ENCODE measurements at places on chromosomes 4 and X.

GRCh38 chrX:151921866-151922265, 9.2 kb downstream of the MAGEA4 start:
- DNase-seq, result no peak

DNA sequence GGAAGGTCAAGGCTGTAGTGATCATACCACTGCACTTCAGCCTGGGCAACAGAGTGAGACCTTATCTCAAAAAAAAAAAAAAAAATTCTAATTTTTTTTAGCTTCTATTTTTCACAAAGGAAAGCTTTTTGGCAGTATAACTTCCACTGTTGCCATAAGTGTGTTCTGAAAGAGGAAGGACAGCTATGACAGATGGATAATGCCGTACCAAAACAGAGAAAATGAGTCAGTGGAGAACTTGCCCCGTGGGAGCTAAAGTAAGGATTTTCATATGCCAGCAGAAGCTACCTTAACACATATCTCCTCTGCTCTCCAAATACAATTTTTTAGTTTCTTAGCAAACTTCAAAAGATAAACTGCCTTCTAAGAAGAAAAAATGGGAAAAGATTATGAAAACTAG, 43.7 kb downstream of the RPS3A start:
- no peak for DNase-seq

DNA sequence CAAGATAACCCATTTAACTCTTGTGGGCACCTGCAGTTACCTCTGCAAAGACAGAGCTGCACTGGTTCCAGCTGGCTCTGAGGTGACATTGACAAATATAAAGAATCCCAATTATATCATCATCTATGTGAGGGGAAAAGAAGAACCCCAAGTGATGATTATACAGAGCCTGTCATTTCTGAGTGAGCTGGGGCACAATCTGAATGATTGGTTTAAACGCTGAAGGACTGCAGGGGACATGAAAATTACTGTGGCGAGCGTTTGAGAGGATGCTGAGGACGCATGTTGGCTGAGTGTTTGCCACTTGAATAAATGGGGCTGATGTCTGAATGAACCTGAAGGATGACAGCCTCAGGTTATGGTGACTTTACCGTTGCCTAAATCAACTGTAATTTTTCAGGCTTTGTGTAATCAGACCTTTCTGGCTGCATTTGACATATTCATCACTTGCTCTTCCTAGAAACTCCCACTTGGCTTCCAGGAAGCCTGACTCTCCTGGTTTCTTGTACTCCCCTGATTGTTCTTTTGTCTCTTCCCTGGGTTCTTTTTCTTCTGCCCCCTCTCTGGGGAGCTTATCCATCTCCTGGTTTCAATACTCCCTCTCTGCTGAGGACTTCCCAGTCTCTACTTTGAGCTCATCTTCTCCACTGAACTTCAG, 4.1 kb upstream of the HSD17B10 start:
- DNase-seq, result no peak

DNA sequence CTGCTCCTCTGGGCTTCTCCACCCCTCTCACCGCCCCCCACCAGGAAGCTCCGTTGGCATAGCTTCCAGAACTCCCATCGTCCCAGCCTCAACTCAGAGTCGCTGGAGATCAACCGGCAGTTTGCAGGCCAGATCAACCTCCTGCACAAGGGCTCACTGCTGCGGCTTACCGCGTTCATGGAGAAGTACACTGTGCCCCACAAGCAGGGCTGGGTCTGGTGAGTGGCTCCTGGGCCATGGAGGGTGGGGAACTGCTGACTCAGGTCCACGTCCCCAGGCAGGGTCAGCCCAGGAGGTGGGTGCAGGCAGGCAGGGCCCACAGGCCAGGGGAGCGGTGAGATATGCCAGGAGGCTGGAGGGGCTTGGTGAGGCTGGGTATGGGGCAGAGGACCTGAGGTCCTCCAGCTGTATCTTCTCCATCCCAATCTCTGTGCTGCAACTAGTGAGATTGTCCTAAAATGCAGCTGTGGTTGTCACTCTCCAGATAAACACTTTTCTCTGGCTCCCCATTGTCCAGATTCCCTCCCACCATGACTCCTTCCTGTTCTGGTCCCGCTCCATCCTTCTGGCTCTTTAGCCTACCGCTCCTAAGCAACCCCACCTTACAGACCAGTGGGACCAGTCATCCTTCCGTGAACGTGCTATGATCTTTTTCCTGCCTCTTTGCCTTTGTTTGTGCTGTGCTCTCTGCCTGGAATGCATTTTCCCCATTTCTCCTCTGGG, 71.9 kb downstream of the STARD8 start:
- no peak for DNase-seq

DNA sequence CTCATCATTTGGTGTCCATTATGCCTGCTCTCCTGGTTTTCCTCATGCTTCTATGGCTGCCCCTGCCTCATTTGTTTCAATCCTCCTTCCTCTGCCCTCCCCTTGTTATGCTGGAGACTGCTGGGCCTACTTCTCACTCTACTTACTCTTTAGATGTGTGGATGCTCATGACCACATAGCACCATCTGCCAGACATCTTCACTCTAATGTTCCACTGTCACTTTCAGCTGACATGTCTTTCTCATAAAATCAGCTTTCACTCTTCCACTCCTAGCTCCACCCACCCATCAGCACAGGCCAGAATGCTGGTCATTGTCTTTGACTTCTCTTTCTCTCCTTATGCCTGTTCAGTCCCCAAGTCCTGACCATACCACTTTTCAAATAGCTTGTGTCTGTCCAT, 86.8 kb downstream of the REPS2 start:
- DNase-seq, result no peak

DNA sequence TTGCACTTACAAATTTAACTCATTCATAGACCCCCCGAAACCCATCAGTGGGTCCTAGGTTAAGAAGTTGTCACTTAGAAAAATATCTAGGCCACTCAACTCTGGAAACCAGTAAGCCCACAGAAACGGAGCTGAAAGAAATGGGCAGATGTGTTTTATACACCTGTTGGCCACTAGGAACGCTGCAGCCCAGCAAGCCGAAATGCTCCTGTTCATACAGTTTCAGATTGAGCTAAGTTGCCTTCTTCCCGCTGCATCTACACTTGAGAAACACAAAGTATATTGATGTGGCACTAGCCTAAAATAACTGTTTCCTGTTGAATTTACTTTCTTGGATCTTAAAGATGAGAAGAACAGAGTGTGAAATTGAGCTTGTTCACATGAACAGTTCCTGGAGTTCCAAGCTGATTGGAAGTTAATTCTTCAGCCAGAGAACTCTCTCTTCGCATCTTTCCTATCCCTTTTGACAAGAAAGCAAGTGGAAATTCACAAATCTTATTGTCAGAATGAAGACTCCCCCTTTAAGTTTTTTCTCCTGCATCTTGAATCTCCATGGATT, 174.1 kb downstream of the RBMX2 start:
- DNase-seq, result peak; percentile 31
